ENCODE measurements at places on chromosomes 16 and 17.

- no peak for DNase-seq
Measured at GRCh38 chr17:41537614-41537954, 9.5 kb upstream of the KRT19 start.

- DNase-seq = no peak
Measured at GRCh38 chr16:83233153-83233552, 574.6 kb upstream of the HSBP1 start.

DNA sequence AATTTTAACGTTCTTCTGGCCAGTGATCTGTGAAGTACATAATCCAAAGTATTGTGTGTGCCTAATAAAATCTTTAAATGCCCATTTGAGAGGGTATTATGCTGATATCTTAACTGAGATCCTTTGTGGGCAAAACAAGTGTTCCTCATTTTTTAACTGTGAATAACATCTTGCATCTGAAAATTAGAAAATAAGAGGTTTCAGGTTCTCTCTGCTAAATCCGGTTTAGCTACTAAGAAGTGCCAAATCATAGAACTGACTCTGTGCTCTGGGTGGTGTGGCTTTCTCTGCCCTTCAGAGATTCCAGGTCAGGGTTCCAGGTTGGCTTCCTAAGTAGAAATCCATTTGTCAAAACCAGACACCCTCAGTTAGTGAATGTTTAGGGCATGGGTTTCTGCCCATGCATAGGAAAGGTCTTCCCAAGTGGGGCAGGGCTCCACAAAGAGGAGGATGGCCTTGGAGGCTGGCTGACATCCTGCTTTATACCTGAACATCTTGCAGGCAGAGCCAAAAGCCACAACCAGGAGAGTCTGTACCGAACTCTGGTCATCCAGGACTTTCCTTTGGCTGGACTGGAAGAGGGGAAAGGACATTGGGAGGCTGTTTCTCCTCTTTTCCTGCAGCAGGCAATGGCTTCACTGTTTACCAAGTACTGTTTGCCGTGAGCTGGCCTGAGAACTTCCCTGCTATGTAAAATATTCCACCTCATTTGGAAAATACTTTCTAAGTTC is 8.5 kb downstream of the ALDH3A2 start:
- DNase-seq = no peak

DNA sequence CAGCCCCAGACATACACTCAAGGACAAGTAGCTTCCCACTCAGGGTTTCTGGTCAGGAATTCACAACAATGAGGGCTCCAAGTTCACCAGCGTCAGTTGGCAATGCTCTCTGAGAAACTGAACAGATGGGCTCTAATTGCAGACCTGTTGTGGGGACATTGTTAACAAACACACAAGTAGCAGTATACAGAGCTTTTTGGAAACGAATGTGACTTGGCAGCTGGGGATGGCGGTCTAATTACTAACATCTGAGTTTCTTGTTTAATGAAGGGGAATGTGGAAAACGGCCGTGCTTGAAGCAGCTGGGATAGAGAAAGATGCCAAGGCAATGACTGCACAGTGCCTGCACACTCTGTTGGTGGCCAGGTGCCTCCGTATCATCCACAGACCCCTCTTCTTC is 316.1 kb upstream of the IRX3 start:
- no peak for DNase-seq

GRCh38 chr17:16474012-16474725 is 17.8 kb downstream of the LRRC75A start:
- no peak for DNase-seq

- DNase-seq = no peak
Measured at GRCh38 chr17:67855504-67856324, 30.4 kb downstream of the BPTF start.

DNA sequence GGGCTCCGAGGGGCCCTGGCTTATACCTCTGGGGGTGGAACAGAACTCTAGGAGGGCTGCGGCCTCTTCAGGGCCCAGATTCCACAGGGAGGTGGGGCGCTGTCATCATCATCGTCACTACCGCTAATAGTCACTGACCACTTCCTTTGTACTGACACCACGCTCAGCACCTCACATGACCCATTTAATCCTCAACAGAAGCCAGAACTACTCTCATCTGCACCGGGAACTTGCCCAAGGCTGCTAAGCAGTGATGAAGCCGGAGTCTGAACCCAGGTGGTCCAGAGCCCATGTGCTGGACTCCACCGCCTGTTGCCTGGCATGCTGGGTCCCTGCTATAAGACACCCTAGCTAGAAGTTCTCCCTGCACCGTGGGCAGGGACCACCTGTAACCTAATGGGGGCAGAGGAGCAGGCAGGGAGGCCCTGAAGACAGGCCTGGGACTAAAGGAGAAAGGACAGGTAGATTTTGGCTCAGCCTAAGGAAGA is 12.0 kb downstream of the UNC13D start:
- no peak for DNase-seq

DNA sequence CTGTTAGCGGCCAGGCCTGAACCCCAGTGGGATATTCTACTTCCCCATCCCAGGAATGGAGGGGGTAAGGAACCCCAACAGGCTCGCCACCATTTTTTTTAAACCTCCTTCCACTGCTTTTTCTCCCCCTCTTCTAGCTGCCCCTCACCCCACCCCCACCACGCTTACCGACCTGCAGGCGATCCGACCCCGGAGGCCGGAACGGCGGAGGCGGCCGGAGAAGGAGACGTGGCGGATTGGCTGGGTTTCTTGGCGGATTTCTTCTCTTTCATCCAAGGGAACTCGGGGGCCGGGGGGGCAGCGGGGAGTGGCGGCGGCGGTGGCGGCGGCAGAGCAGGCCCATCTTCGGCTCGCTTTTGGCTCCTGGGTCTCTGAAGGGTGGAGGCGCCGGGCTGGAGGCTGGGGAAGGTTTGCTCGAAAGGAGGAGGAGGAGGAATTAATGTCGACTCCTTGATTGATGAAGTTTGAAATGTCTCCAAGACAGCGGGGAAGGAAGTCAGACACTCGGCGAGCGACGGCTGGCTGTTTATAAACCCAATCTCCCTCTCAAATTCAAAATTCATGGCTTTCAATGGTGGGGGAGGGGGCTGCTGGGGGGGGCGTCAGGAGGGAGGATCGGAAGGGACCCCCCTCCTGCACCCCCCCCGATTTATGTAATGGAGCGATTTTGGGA is 424 bp downstream of the HOXB2 start:
- peak; percentile 50 for DNase-seq

GRCh38 chr17:10458701-10459100 is 10.7 kb downstream of the MYH4 start:
- DNase-seq = no peak

DNA sequence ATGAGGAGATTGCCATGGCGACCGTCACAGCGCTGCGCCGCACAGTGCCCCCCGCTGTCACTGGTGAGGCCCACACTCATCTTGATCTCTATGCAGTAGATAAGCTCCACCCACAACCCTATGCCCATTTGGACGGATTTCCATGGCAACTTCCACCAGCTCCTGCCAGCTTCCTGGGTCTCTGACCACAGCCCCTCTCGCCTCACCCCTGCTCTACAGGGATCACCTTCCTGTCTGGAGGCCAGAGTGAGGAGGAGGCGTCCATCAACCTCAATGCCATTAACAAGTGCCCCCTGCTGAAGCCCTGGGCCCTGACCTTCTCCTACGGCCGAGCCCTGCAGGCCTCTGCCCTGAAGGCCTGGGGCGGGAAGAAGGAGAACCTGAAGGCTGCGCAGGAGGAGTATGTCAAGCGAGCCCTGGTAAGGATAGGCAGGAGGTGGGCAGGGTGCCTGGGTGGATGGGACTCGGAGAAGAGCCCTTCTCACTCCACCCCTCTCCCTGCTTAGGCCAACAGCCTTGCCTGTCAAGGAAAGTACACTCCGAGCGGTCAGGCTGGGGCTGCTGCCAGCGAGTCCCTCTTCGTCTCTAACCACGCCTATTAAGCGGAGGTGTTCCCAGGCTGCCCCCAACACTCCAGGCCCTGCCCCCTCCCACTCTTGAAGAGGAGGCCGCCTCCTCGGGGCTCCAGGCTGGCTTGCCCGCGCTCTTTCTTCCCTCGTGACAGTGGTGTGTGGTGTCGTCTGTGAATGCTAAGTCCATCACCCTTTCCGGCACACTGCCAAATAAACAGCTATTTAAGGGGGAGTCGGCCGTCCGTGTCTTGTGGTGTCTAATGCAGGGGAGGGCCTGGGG is 4.3 kb downstream of the ALDOA start:
- no peak for DNase-seq

Data from activated CD4-positive, CD25-positive, alpha-beta regulatory T cell treated with anti-CD3 and anti-CD28 coated beads, Interleukin-2, amount 50 U/mL, for 72 hours (primary cell).